ENCODE measurements at places on chromosomes 12 and 14. TPM values are rescaled to one million over a fixed set of nuclear protein-coding genes. Genes with fewer than 3 reads are reported as not detected.

MYH7 gene
- total RNA-seq = 0.22 TPM

KLHDC1 gene
- 2.6 TPM for total RNA-seq

HOXC10 gene
- total RNA-seq = not detected

MAX gene
- total RNA-seq = 30.9 TPM

OTUB2 gene
- total RNA-seq = 0.51 TPM

Data from pancreas (tissue), 10 donors.